ENCODE measurements at places on chromosomes 16 and 17. TPM values are rescaled to one million over a fixed set of nuclear protein-coding genes. Genes with fewer than 3 reads are reported as not detected.

DNA sequence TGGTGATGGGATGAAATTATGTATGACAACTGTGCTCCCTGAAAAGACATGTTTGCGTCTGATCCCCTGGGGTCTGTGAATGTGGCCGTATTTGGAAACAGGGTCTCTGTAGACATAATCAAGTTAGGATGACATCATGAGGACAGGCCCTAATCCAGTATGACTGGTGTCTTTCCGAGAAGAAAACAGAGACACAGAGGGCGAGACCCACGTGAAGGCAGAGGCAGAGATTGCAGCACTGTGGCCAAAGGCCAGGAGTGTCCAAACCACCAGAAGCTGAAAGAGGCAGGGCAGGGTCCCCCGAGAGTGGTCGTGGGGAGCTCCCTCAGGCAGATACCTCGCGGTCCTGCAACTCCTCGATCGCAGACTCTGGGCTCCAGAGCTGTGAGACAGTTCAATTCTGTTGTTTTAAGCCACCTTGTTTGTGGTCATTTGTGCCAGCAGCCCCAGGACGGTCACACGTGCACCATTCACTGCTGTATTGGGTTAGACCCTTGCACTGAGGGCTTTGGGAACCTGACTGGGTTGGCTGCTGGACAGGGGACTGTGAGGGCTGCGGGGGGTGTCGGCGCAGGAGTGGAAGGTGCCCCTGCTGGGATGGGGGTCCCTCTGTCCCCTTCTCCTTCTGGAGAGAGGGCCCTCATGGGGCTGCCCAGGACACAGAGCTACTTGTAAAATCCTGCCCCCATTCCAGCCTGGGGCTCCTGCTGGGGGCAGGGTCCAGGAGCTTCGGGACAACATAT, 27.7 kb downstream of the METRNL start:
- DNase-seq, result no peak

Gene TBX2
- 70.6 TPM for polyA plus RNA-seq

Gene MYOCD
- polyA plus RNA-seq, result 5.1 TPM

DNA sequence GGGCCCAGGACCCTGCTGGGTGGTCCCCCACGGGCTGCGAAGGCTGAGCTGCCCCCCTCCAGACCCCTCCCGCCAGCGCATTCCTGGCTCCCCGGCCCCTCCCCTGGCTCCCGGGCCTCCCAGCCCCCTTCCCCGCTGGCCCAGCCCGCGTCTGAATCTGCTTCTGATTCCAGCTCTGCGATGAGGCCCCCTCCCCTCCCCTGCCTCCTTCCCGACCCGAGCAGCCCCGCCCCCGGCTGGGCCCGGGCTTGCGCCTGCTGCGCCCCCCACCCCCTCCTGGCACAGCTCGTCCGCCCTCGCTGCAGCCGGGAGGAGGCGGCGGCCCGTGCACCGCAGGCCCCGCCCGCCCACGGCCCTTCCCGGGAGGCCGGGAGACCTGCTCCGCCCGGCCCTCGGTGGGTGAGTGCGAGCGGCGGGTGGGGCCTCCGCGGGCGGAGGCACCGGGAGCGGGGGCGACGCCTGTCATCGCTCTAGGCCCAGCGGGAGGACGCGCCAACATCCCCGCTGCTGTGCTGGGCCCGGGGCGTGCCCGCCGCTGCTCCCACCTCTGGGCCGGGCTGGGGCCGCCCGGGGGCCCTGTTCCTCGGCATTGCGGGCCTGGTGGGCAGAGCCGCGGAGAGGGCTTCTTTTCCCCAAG, at the start of gene NTN3:
NTN3 (plus strand) TSS at position 282 of the 637 bp plus-strand sequence. CDS start 405 bp downstream, outside the sequence.
- no peak for DNase-seq

Gene CACNA1H
- 6.2 TPM for polyA plus RNA-seq

DNA sequence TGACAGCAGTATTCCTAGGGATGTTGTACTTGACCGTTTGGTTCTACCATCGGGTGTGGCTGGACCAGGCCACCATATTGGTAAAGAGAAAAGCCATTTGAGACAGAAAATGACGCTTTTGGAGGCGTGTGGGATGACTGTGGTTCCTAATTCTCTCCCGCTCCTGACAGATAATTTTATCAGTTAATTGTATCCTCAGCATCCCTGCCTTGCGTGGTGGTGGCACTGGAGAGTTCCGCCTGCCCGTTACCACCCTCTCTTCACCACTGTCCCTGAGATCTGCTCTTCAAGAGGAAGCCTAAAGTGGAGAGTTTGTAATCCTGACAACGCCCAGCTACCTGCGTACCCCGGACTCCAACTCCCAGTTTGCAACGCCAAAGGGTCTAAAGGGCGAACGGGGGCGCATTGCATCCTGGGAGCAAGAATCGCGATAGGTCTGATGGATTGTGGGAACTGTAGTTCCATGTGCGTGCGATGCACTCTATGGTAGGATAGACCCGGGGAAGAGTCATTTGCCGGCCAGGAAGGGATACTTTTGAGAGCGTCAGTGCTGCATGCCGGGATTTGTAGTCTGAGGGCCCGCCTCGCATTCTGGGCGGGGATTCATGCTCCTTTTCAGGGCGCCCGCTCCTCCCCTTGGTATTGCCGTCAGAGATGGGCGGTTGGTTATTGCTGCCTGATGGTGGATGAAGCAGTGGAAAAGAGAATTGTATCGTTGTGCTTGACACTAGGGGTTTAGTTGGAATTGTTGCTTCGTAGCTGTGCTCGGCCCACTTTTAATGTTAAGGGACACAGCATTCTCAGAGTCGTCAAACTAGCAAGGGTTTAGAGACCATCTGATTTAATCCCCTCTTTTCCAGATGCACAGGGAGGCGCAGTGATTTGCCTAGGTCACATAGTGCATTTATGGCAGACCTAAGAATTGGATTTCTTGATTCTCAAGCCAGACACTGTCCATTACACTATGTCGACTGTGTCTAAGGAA, 965 bp upstream of the PHF12 start:
- DNase-seq, result peak; percentile 99

- DNase-seq, result no peak
These were observed 9.8 kb downstream of the MSRB1 start for GRCh38 chr16:1933097-1933661.

DNA sequence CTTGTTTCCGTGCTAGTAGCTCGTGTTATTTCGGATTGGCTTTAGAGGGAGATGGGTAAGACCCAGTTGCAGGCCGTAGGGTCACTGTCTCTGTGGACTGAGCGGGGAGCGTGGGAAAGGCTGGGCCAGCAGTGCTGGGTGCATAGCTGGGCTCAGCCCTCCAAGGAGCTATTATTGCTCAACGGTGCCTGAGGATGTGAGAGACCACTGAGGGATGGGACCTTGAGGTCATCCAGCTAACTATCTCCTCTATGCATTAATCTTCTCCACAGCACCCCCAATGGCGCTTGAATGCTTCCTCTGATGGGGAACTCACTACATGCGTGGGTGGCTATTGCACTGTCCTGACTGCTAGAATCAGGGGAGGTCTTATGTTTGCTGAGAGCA, 126.1 kb upstream of the FOXF1 start:
- no peak for DNase-seq

Gene CRHR1
- polyA plus RNA-seq, result 0.17 TPM

GRCh38 chr16:16017812-16018211, 68.4 kb downstream of the ABCC1 start:
- no peak for DNase-seq

DNA sequence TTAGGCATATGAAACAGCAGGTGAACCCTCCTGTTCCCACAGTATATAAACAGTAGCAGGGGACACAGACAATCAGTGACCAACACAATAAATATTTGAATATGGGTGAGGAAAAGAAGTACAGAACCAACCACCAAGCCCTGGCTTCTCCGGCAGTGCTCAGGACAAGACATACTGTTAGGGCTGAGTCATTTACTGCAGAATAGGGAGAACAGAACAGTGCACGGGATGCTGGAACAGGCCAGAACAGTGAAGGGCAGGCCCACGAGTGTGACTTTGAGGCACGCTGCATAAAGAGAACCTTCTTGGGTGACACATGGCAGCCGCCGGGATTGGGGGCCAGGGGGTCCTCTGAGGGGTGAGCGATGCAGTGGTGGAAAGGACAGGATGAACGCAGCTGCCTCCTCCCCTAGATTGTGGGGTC, 160.4 kb downstream of the CMIP start:
- DNase-seq, result no peak

DNA sequence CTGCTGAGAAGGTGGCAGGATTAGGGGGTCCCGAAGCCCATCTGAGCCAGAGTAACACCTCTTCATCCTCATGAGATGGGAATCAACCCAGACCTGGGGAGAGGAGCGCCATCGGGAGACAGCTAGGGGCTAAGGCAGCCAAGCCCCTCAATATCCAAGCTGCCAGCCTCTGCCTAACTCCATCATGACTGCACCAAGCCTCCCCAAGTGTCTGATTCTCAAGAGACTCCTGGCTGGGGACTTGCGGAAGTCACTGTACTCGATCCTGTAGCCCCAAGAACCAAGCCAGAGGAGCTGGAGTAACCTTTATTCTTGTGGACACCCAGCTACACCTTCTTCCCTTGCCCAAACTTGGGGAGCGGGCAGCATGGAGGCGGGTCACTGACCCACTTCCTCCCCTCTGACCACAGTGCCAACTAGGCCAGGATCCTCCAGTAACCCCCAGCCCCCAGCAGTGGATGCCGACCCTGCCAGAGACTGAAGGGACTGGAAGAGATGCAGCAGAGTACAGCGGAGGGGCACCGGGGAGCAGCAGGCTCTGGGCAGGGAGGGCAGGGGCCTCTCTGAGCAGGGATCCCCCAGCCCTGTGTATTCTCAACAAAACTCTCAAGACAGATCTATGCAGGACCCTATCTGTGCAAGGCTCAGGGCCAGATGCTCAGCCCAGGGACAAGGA, 13.3 kb downstream of the HDAC5 start:
- DNase-seq, result no peak

DNA sequence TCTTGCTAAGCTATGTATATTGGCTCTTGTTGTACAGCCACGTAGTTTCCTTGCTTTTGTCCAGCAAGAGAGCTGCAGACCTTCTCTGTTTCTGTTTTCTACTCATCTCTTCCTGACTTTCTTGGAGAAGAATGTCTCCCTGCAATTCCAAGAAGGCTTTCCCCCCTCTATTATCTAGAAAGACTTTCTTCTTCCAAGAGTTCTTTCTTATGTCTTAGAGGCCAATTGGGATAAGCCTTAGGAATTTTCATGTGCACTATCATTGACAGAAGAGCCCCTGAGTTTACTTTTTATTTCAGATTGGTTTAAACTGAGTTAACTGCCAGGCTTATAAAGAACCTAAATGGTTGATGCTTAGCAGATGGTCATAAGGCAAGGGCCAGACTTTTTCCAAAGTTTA, 9.0 kb downstream of the CAPNS2 start:
- no peak for DNase-seq

- DNase-seq, result no peak
These were observed 199.1 kb downstream of the KATNIP start for GRCh38 chr16:27748868-27749546.

GRCh38 chr16:16830401-16830800, 451.5 kb downstream of the NPIPA7 start:
- no peak for DNase-seq

GRCh38 chr17:48497103-48497502, 33.7 kb downstream of the HOXB1 start:
- DNase-seq, result no peak

Gene NHLRC4
- 10.3 TPM for polyA plus RNA-seq

Gene ARHGAP44
- 9.0 TPM for polyA plus RNA-seq

GRCh38 chr16:60755907-60756306, 1280.3 kb downstream of the CDH8 start:
- no peak for DNase-seq

- no peak for DNase-seq
These were observed 84.0 kb upstream of the NOL11 start for GRCh38 chr17:67633751-67634211.

DNA sequence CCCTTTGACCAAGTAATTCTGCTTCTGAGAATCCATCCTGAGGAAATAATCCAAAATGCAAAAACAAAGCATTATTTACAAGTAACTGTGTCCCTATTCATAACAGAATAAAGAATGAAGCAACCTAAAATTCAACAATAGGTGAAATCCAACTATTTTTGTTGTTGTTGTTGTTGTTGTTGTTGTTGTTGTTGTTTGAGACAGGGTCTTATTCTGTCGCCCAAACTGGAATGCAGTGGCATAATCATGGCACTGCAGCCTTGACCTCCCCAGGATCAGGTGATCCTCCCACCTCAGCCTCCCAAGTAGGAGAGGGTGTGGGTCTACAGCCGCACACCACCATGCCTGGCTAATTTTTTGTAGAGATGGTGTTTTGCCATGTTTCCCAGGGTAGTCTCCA, 75.9 kb upstream of the MTMR4 start:
- DNase-seq, result no peak

Gene WNT9B
- 13.5 TPM for polyA plus RNA-seq

Gene KRTAP1-1
- not detected for polyA plus RNA-seq

- no peak for DNase-seq
These were observed 248.6 kb upstream of the GSE1 start for GRCh38 chr16:85364323-85365040.

DNA sequence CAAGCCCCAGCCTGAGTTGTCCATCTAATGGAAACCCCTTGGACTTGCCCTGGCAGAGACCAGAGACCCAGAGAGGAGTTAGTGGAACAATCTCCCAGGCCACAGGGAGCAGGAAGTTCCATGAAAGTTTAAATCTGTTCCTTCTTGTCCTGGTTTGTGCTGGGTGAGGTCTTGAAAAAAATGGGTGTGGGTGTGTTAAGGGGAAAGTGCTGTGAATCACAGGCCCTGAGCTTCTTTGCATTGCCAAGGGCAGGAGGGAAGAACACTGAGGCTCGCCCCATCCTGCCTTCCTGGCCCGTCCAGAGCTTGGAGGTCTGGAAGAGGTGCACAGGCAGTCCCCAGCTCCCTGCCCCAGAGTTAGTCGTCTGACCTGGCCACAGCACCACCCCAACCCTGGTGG, 2.3 kb downstream of the ADORA2B start:
- DNase-seq, result no peak

DNA sequence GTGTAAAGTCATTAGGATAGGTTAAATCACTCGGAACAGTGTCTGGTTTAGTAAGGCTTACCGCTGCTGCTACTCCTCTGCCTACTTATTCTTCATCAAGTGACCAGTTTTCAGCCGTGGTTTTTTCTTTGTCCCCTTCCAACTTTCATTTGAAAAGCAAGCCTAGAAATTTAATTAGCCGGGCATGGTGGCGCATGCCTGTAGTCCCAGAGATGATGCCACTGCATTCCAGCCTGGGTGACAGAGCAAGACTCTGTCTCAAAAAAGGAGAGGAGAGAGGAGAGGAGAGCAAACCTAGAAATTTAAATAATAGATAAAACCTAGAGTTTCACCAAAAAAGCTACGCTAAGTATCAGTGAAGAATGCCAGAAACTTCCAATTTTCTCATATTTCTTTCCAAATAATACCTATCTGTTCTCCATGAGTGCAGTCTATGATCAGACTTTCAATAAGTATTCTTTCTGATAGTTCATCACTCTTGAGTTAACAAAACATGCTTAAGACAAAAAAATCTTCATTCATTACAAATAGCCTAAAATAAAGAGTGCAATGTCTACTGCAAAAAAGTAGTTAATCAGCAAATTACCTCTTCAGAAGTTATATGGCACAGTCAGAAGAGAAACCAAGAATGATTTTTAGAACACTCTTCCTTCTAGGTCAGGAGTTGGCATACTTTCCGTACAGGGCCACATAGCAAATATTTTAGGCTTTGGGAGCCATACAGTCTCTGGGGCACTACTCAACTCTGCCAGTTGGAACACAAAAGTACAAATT, 15.1 kb downstream of the ANKFY1 start:
- DNase-seq, result no peak

All from left renal pelvis (tissue), 4 donors.